Activated B cell treated with CpG ODN at 0.5 μM for 24 hours (primary cell): ENCODE measurements at places on chromosomes 7 and 10.

GRCh38 chr7:42219447-42219846, 17.6 kb downstream of the GLI3 start:
- no peak overlapping the region for H3K27ac ChIP-seq
- H3K36me3 ChIP-seq, result no peaks in the 10 kb centered on the region
- H3K4me3 ChIP-seq, result no peak overlapping the region
- H3K4me1 ChIP-seq, result no peaks in the 10 kb centered on the region
- DNase-seq, result no peak

DNA sequence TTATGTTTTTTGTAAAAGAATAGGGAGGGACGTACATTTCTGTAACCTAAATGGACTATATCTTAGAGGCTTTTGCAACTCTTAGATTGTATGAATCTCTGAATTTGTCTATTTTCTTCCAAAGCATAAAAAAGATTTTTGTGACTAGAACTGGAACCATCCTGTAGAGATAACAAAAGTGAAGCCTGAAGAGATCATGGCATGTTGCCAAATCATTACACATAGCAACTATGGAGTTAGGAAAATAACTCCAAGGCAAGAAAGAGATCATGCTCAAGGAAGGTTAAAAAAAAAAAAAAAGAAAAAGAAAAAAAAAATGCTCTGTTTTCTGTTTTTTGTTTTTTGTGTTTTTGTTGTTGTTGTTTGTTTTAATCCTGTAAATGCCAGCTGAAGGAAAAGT, 567.7 kb upstream of the ZWINT start:
- H3K36me3 ChIP-seq, result no peaks in the 10 kb centered on the region
- H3K27me3 ChIP-seq, result no peaks in the 10 kb centered on the region
- H3K4me3 ChIP-seq, result no peak overlapping the region
- no peaks in the 10 kb centered on the region for H3K4me1 ChIP-seq
- no peak overlapping the region for H3K27ac ChIP-seq
- no peak for DNase-seq

- peaks cover 10% of the 10 kb centered on the region for H3K4me1 ChIP-seq
- H3K36me3 ChIP-seq, result no peaks in the 10 kb centered on the region
- H3K27ac ChIP-seq, result no peak overlapping the region
- no peaks in the 10 kb centered on the region for H3K27me3 ChIP-seq
- no peak overlapping the region for H3K4me3 ChIP-seq
- DNase-seq, result no peak
Observed at GRCh38 chr10:4101918-4102654, 317.1 kb upstream of the KLF6 start.

- no peaks in the 10 kb centered on the region for H3K4me1 ChIP-seq
- no peaks in the 10 kb centered on the region for H3K36me3 ChIP-seq
- H3K4me3 ChIP-seq, result no peak overlapping the region
- H3K27ac ChIP-seq, result no peak overlapping the region
- peaks cover 9% of the 10 kb centered on the region for H3K27me3 ChIP-seq
- no peak for DNase-seq
Observed at GRCh38 chr10:15313843-15314242, 57.2 kb downstream of the FAM171A1 start.

- H3K4me1 ChIP-seq, result no peaks in the 10 kb centered on the region
- no peak for DNase-seq
- peaks cover 81% of the 10 kb centered on the region for H3K36me3 ChIP-seq
- H3K4me3 ChIP-seq, result no peak overlapping the region
- no peak overlapping the region for H3K27ac ChIP-seq
- no peaks in the 10 kb centered on the region for H3K27me3 ChIP-seq
Observed at GRCh38 chr7:4996696-4997222, 37.8 kb upstream of the MMD2 start.

DNA sequence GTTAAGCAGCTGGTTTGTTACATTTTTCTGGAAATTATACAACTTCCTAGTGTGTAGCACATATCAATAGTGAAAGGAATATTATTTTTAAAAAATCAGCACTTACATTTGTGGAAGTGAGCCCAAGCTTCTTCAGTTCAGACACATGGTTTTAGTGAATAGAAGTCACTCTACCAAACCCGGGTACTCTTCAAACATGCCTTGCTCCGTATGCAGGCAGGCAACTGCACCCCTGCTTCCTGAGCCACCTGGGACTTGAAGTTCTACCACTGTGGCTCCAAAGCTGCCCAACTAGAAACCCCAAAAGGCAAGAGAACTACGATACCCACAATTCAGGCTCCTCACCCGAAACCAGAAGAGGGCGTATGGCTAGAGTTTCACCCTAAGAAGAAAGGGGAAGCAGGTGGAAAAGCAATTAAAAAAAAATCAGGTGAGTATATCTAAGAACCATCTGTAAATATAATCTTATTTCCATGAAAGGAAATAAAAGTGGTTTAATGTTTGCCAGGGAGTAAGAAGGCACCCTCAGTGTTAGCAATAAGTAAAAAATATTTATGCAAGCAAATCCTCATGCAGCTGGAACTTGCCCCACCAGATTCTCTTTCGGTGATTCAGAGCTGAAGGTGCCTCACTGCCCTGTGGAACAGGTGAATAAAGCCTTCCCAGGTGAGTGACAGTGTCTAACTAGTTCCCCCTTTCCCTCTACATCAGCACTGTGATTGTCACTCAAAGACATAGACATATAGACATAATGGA, at the start of gene MACC1:
Gene MACC1 (minus strand): TSS at position 192 of the 756 bp plus-strand sequence. CDS start 55,522 bp downstream, outside the sequence.
- H3K27ac ChIP-seq, result peak within 1 kb of the TSS; percentile 95
- no peaks in the 10 kb centered on the region for H3K27me3 ChIP-seq

DNA sequence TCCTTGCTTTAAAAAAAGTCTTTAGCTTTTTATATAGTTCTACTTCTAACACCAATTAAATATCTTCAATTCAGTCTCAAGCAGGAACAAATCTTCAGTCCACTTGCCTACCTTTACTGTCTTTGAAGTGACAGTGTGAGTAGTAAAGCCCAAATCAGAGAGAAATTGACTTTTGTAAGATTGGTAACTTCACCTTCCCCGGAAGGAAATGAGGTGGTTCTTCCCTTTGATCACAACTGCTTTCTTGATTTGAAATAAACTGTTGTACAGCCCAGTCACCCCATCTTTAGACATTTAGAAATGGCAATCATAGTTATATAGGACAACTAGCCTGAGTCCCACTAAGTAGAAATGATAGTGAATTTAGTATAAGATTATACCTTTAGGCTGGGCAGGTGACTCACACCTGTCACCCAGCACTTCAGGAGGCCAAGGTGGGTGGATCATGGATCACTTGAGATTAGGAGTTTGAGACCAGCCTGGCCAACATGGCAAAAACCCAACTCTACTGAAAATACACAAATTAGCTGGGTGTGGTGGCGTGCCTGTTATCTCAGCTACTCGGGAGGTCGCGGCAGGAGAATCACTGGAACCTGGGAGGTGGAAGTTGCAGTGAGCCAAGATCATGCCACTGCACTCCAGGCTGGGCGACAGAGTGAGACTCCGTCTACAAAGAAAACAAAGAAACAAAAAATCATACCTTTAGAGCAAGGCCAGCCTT, 4.7 kb downstream of the FAS start:
- DNase-seq, result no peak
- H3K27me3 ChIP-seq, result no peaks in the 10 kb centered on the region
- H3K4me1 ChIP-seq, result peaks cover 50% of the 10 kb centered on the region
- peak overlapping the region; percentile 50 for H3K27ac ChIP-seq

GRCh38 chr7:136526408-136527105, 341.9 kb upstream of the CHRM2 start:
- H3K27ac ChIP-seq, result no peak overlapping the region
- no peaks in the 10 kb centered on the region for H3K4me1 ChIP-seq
- H3K27me3 ChIP-seq, result no peaks in the 10 kb centered on the region
- no peak for DNase-seq
- H3K36me3 ChIP-seq, result no peaks in the 10 kb centered on the region

GRCh38 chr10:128268015-128268722, 141.9 kb upstream of the MKI67 start:
- H3K4me1 ChIP-seq, result no peaks in the 10 kb centered on the region
- peaks cover 53% of the 10 kb centered on the region for H3K27me3 ChIP-seq
- no peak overlapping the region for H3K4me3 ChIP-seq
- no peaks in the 10 kb centered on the region for H3K36me3 ChIP-seq
- no peak for DNase-seq

DNA sequence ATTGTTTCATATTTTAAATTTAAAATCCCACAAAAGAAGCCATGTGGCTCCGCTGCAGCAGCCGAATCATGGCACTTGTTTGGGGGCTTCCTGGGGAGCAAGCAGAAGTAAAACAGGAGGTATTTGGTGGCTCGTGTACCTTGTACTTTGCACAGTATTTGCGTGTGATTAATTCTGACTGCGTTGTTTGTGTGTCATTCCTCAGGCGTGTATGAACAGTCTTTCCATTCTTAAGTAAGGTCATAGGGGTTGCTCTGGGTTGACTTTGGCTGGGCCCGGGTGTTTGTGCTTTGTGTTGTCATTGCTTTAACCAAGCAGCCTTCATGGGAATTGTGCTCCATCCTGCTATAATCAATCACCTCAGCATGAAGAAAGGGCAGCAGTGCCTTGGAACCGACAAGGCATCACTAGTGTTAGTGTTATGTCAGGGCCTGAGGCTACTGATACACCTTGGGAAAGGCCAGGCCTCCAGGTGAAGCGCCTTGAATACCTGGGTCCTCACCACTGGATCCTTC, 182.4 kb downstream of the ARHGAP21 start:
- H3K4me1 ChIP-seq, result no peaks in the 10 kb centered on the region
- H3K4me3 ChIP-seq, result no peak overlapping the region
- H3K36me3 ChIP-seq, result no peaks in the 10 kb centered on the region

- H3K4me3 ChIP-seq, result no peak overlapping the region
- peaks cover 4% of the 10 kb centered on the region for H3K4me1 ChIP-seq
- H3K36me3 ChIP-seq, result no peaks in the 10 kb centered on the region
- H3K27me3 ChIP-seq, result peaks cover 3% of the 10 kb centered on the region
- DNase-seq, result no peak
Observed at GRCh38 chr7:121073463-121074099, 85.1 kb downstream of the CPED1 start.

- no peak overlapping the region for H3K27ac ChIP-seq
- H3K4me1 ChIP-seq, result peaks cover 6% of the 10 kb centered on the region
- no peaks in the 10 kb centered on the region for H3K27me3 ChIP-seq
- peaks cover 3% of the 10 kb centered on the region for H3K36me3 ChIP-seq
Observed at GRCh38 chr7:111025006-111025405, 65.9 kb upstream of the LRRN3 start.

DNA sequence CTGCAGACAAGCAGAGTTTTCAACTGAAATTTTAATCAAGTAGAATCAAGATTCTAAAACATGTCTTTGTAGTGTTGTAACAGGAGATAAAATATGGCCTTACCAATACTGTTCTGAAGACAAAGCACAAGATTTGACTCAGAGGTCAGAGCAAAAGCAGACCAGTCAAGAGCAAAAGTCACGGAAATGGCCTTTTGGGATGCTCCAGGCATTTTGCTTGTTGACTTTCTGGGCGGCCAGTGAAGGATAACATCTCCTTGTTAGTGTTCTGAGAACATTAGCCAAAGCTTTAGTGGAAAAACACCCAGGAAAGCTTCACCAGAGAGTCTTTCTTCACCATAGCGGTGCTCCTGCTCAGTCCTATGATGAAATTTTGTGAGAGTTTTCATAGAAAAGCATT, 590.6 kb downstream of the ARL4A start:
- DNase-seq, result no peak
- H3K36me3 ChIP-seq, result no peaks in the 10 kb centered on the region
- H3K27ac ChIP-seq, result no peak overlapping the region
- H3K27me3 ChIP-seq, result no peaks in the 10 kb centered on the region
- no peaks in the 10 kb centered on the region for H3K4me1 ChIP-seq

GRCh38 chr7:37338966-37339365, 109.7 kb downstream of the ELMO1 start:
- peaks cover 88% of the 10 kb centered on the region for H3K4me1 ChIP-seq
- peak overlapping the region; percentile 95 for H3K27ac ChIP-seq
- H3K36me3 ChIP-seq, result peaks cover 48% of the 10 kb centered on the region
- no peaks in the 10 kb centered on the region for H3K27me3 ChIP-seq
- H3K4me3 ChIP-seq, result no peak overlapping the region

- no peak overlapping the region for H3K27ac ChIP-seq
- no peak overlapping the region for H3K4me3 ChIP-seq
- H3K27me3 ChIP-seq, result peaks cover 2% of the 10 kb centered on the region
- H3K36me3 ChIP-seq, result no peaks in the 10 kb centered on the region
- DNase-seq, result no peak
Observed at GRCh38 chr7:150351587-150352194, 10.3 kb upstream of the RARRES2 start.

DNA sequence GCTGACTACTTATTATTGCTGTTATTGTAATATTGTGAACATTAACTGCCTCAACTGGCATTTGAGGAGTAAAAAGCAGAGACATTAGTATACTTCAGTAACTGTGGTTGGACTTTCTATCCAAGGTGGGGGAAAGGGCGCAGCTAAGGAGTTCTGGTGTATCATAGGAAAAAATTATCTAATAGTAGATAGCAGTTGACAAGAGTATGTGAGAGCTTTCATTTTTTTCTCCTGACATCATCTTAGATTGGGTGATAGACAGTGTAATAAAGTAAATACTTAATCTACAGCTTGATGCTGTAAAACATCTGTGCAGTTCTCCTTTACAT, 68.9 kb downstream of the PHTF2 start:
- no peak overlapping the region for H3K27ac ChIP-seq
- no peak overlapping the region for H3K4me3 ChIP-seq
- no peak for DNase-seq
- peaks cover 34% of the 10 kb centered on the region for H3K36me3 ChIP-seq

GRCh38 chr10:70445718-70446657, 4.5 kb upstream of the NODAL start:
- H3K4me3 ChIP-seq, result no peak overlapping the region
- no peak overlapping the region for H3K27ac ChIP-seq
- no peak for DNase-seq
- H3K36me3 ChIP-seq, result no peaks in the 10 kb centered on the region

- H3K4me1 ChIP-seq, result peaks cover 5% of the 10 kb centered on the region
- H3K36me3 ChIP-seq, result no peaks in the 10 kb centered on the region
- no peak for DNase-seq
- no peak overlapping the region for H3K27ac ChIP-seq
- H3K27me3 ChIP-seq, result peaks cover 2% of the 10 kb centered on the region
Observed at GRCh38 chr10:31124852-31125251, 93.2 kb upstream of the ZNF438 start.

DNA sequence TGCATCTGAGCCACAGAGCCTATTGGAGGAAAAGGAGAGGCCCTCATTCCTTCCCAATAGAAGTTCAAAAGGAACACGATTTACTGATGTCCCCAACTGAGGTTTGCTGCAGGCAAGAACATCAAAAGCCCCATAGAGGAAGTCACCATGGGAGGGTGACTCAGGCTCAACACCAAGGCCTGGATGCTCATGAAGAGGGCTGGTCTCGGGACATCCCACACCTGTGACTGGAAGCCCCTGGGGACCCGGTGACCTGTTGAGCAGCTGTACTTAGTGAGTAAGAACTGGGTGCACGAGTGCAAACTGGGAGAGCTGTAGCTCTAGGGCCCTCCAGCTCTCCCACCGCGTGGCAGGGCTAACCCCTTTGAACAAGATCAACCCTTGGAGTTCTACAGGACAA, 38.0 kb downstream of the CYTH3 start:
- H3K27me3 ChIP-seq, result peaks cover 4% of the 10 kb centered on the region
- DNase-seq, result peak; percentile 21
- H3K4me1 ChIP-seq, result peaks cover 35% of the 10 kb centered on the region
- peak overlapping the region; percentile 30 for H3K27ac ChIP-seq
- H3K4me3 ChIP-seq, result no peak overlapping the region

DNA sequence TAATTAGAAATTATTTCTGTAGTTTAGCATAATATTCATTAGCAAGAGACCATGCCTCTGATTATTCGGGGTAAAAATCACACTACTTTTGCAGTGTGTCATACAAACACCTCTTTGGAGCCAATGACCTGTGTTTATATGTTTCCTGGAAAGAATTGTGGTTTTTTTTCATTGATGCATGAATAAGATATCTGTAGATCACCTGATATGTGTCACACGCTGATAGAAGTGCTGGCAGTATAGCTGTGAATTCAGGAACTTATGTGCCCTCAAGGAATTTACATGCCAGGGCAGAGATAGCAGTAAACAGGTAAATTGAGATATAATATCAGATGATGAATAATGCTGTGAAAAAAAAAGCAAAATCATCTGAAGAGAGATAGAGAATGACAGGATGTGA, 118.2 kb downstream of the VPS50 start:
- no peak overlapping the region for H3K4me3 ChIP-seq
- no peaks in the 10 kb centered on the region for H3K4me1 ChIP-seq
- H3K27ac ChIP-seq, result no peak overlapping the region
- H3K27me3 ChIP-seq, result no peaks in the 10 kb centered on the region
